ENCODE measurements at places on chromosomes 12 and 14. TPM values are rescaled to one million over a fixed set of nuclear protein-coding genes. Genes with fewer than 3 reads are reported as not detected.

Gene LRP1-AS
- total RNA-seq: not detected

Gene MYH6
- not detected for total RNA-seq

Gene RERGL
- 1.7 TPM for total RNA-seq

GRCh38 chr14:62064751-62065323 lies 302.6 kb downstream of the SNAPC1 start:
- no peaks in the 10 kb centered on the region for H3K36me3 ChIP-seq
- ATAC-seq: no peak
- no peak overlapping the region for H3K4me3 ChIP-seq

Gene SOX5
- total RNA-seq: 29.7 TPM

- ATAC-seq: no peak
- no peaks in the 10 kb centered on the region for H3K27me3 ChIP-seq
- H3K4me1 ChIP-seq: no peaks in the 10 kb centered on the region
- H3K27ac ChIP-seq: no peak overlapping the region
These were observed 9.7 kb upstream of the CMKLR1 start for GRCh38 chr12:108348842-108349241.

DNA sequence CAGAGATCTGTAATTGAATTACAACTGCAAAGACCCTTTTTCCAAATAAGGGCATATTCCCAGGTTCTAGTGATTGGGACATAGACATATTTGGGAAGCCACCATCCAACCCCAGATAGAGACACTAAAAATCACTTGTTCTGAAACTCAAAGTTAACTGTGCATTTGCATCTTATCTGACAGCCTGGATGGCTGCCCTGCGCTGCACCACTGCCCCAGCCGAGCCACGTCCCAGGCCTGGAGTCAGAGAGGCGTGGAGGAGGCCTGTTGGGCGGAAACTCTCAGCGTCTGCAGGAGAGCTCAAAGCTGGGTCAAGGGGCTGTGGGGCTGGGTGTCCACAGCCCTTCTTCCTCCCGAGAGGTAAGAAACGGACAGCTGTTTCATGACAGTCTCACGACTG lies 124.4 kb downstream of the RIMBP2 start:
- no peaks in the 10 kb centered on the region for H3K4me1 ChIP-seq

Gene RASSF9
- 2.0 TPM for total RNA-seq

Gene ANKRD13A
- 153 TPM for total RNA-seq

Gene CPNE6
- 1.5 TPM for total RNA-seq

Gene GCN1
- 57.5 TPM for total RNA-seq

Gene KRT82
- total RNA-seq: not detected

GRCh38 chr14:60573943-60574495 lies 65.1 kb downstream of the SIX6 start:
- no peaks in the 10 kb centered on the region for H3K27me3 ChIP-seq
- H3K4me1 ChIP-seq: no peaks in the 10 kb centered on the region
- H3K27ac ChIP-seq: no peak overlapping the region
- ATAC-seq: no peak
- no peaks in the 10 kb centered on the region for H3K36me3 ChIP-seq

Gene CELA1
- not detected for total RNA-seq

Gene FGD4
- 39.2 TPM for total RNA-seq

DNA sequence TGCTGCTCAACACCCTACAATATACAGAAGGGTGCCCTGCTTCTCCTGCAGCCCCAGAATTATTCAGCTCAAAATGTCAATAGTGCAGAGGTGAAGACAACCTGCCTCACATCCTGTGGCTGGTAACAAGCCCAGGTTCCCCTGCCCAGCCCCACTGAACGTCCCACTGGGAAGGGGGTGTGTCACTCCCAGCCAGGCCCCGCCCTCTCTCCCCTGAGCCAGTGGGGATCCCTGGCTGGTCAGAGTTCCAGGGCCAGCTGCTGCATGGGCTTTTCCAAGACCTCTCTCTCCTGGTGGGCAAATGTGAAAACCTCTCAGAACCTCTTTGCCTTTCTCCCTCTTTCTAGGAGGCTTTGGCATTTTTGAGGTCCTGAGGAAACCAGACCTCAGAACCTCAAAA lies 13.7 kb upstream of the LHX5 start:
- no peaks in the 10 kb centered on the region for H3K4me1 ChIP-seq
- no peak overlapping the region for H3K27ac ChIP-seq
- no peaks in the 10 kb centered on the region for H3K36me3 ChIP-seq
- H3K27me3 ChIP-seq: peaks cover 94% of the 10 kb centered on the region
- H3K4me3 ChIP-seq: no peak overlapping the region

- H3K27ac ChIP-seq: no peak overlapping the region
- H3K36me3 ChIP-seq: no peaks in the 10 kb centered on the region
- peak; percentile 34 for ATAC-seq
These were observed 488.5 kb downstream of the LRFN5 start for GRCh38 chr14:42095155-42095554.

Gene KERA
- total RNA-seq: not detected

Gene NTS
- 0.47 TPM for total RNA-seq

- no peaks in the 10 kb centered on the region for H3K4me1 ChIP-seq
- no peak overlapping the region for H3K4me3 ChIP-seq
- ATAC-seq: no peak
- H3K27ac ChIP-seq: no peak overlapping the region
These were observed 77.3 kb upstream of the RPH3A start for GRCh38 chr12:112714166-112714710.

Gene SNRPF
- total RNA-seq: 7.1 TPM

DNA sequence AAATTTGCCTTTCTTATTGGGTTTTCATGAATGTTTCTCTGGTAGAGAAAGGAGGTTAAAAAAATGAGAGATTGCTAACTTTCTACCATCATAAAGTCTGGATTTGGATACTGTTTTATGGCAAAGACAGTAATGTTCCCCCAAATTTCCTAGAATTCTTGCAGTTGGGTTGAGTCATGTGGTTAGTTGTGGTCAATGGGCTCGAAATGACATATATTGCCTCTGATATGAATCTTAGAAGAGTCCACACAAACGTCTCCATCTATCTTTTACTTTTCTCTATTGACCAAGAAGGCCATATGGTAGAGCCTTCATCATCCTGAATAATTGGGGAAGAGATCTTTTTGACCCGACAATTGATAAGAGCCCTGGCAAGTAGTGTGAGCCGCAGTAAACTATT lies 119.5 kb upstream of the PMCH start:
- no peaks in the 10 kb centered on the region for H3K36me3 ChIP-seq
- no peaks in the 10 kb centered on the region for H3K27me3 ChIP-seq
- ATAC-seq: no peak
- H3K4me3 ChIP-seq: no peak overlapping the region
- no peak overlapping the region for H3K27ac ChIP-seq

GRCh38 chr12:8226355-8226754 lies 1.1 kb downstream of the FAM90A1 start:
- no peak overlapping the region for H3K4me3 ChIP-seq
- H3K27me3 ChIP-seq: peaks cover 10% of the 10 kb centered on the region
- ATAC-seq: no peak
- H3K27ac ChIP-seq: no peak overlapping the region

- H3K27me3 ChIP-seq: no peaks in the 10 kb centered on the region
- H3K4me3 ChIP-seq: no peak overlapping the region
- H3K36me3 ChIP-seq: no peaks in the 10 kb centered on the region
- H3K4me1 ChIP-seq: peaks cover 41% of the 10 kb centered on the region
These were observed 72.2 kb downstream of the DENND5B start for GRCh38 chr12:31518680-31519227.

Gene CPM
- total RNA-seq: 53.5 TPM
